Heart right ventricle (tissue), 16 donors: ENCODE measurements at places on chromosomes 4 and X.

DNA sequence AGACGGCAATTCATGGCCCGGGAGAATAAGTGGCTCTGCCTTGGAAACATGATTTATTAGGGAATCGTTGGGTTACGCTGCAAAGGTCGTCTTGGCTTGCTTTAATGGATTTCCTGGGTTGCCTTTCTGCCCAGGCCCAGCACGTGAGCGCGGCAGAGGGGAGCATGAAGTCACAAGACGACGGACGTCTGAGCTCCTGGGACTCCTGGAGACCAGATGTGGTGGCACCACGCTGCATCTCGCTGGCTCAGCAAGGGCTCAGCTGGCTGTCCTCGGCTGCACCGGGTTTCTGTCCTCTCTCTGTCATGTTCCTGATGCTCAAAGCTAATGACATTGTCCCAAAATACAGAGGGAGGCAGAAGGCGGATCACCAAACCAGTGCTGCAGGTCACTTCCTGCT lies 61.2 kb downstream of the C4orf50 start:
- H3K4me1 ChIP-seq, result peaks cover 11% of the 10 kb centered on the region
- H3K27ac ChIP-seq, result no peak overlapping the region
- peaks cover 20% of the 10 kb centered on the region for H3K27me3 ChIP-seq
- DNase-seq, result no peak

- DNase-seq, result no peak
- no peak overlapping the region for H3K27ac ChIP-seq
- H3K4me1 ChIP-seq, result peaks cover 6% of the 10 kb centered on the region
- no peak overlapping the region for H3K4me3 ChIP-seq
These were observed 94.4 kb upstream of the CLCN4 start for GRCh38 chrX:10062352-10062751.

DNA sequence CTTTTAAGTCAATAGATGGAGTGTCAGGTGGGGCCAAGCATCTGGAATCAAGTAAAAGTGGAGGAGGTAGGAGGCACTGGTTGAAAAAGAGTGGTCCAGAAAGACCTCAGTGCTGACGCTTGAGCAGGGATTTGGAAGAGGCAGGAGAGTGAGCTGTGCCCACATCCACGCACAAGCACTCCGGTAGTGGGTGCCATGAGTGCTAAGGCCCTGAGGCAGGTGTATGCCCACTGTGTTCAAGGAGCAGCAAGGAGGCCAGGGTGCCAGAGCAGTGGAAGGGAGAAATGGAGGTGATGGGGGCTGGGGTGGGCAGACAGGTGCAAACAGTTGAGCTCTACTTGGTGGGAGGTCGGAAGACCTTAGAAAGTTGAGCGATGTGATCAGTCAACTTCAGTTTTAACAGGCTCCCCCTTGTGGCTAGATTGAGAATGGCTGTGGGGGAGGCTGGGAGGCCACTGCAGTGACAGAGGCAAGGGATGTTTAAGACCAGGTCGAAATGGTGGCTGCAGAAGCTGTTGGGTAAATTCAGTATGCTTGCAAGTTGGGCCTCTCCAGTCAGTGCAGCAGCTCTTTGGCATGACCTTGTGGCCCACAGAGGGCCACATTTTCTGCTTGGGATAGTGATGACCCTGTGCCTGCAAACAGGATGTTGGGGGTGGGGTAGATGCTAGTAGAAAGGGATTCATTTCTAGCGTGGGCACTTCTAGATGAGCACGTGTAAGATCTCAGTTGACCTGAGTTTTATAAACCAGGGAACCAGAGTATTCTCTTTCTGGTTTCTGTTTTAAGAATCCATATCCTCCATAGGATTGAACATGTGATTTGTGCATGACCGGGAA lies 12.7 kb downstream of the TKTL1 start:
- H3K4me1 ChIP-seq, result no peaks in the 10 kb centered on the region
- no peak overlapping the region for H3K4me3 ChIP-seq
- H3K27ac ChIP-seq, result no peak overlapping the region
- no peaks in the 10 kb centered on the region for H3K27me3 ChIP-seq

GRCh38 chrX:96447161-96447560 lies 237.5 kb upstream of the DIAPH2 start:
- H3K27me3 ChIP-seq, result no peaks in the 10 kb centered on the region
- H3K36me3 ChIP-seq, result no peaks in the 10 kb centered on the region
- no peak for DNase-seq
- H3K4me3 ChIP-seq, result no peak overlapping the region
- H3K4me1 ChIP-seq, result no peaks in the 10 kb centered on the region

DNA sequence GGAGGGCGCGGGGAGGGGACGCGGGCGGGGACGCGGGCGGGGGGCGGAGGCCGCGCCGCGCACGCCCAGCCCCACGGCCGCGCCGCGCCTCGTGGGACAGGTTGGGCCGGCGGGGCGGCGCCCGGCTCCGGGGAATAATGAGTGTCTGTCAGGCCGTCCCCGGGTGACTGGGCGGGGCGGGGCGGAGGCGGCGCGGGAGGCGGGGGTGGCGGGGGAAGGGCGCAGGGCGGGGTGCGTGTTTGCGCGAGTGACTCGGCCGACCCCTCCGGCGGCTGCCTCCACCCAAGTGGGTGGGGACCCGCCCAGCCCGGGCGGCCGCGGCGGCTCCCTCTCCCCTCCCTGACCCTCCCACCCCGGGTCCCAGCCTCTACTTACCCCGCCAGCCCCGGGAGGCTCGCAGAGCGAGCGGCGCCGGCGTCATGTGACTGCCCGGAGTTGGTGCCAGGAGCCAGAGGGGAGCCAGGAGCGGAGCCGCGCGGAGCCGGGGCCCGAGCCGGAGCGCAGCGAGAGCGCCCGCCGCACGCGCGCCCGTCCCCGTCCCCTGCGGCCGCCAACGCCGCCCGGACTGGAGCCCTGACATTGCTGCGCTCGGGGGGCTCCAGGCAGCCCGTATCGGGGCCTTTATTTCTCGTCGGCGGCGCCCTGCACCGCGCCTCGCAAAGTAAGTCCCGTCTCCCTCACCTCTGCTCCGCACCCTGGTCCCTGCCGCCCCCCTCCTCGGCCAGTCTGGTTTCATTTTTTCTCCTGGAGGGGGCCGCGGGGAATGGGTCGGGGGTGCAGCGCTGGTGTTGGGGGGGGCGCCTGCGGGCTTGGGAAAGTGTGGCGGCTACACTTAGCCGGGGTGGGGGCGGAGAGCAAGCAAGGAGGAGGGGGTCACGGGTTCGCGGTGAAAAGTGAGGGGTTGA lies at the start of gene KLF3:
KLF3 (plus strand) TSS at position 399 of the 905 bp plus-strand sequence. CDS start 16,427 bp downstream, outside the sequence.
- peaks cover 37% of the 10 kb centered on the region for H3K4me1 ChIP-seq
- H3K36me3 ChIP-seq, result no peaks in the 10 kb centered on the region
- peak within 1 kb of the TSS; percentile 75 for H3K4me3 ChIP-seq
- DNase-seq, result peak; percentile 93
- no peaks in the 10 kb centered on the region for H3K27me3 ChIP-seq
- H3K27ac ChIP-seq, result peak within 1 kb of the TSS; percentile 100

DNA sequence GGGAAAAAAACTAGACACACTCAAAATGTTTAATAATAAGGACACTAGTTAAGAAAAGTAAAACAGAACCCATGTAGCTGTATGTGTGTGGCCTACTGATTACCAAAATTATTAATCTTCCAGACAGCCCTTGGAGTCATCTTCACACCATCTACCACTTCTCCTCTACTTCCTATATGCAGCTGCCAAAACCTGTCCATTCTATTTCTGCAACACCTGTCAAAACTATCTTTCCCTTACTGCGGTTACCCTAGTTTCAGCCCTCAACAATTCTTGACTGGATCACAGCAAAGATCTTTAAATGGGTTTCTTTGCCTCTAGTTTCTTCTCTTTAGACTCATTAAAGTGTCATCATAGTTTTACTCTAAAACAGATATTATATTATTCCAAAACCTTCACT lies 72.6 kb downstream of the GPR82 start:
- no peaks in the 10 kb centered on the region for H3K36me3 ChIP-seq
- DNase-seq, result no peak
- H3K4me1 ChIP-seq, result no peaks in the 10 kb centered on the region
- no peak overlapping the region for H3K27ac ChIP-seq
- H3K4me3 ChIP-seq, result no peak overlapping the region

DNA sequence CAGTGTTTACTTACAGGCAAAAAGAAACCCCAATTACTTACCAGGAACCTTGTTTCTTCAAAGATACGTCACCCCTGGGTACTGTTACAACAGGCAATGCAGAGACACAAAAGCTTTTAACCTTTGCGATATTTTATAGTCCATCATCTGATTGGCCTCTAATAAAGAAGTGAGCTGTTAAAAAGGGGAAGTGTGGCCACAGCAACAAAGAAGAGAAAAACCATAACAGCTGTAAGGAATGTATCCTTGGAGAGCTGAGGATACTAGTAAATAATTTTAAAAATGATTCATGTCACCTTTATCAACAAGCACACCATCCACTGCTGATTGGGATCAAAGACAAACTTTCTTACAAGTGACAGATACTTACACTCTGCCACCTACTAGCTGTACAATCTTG lies 14.1 kb downstream of the GABRA4 start:
- DNase-seq, result no peak
- no peaks in the 10 kb centered on the region for H3K27me3 ChIP-seq
- H3K4me3 ChIP-seq, result no peak overlapping the region
- no peaks in the 10 kb centered on the region for H3K36me3 ChIP-seq
- peaks cover 4% of the 10 kb centered on the region for H3K4me1 ChIP-seq

GRCh38 chr4:180314972-180315371 lies 1928.2 kb upstream of the TENM3 start:
- H3K27me3 ChIP-seq, result no peaks in the 10 kb centered on the region
- no peaks in the 10 kb centered on the region for H3K4me1 ChIP-seq
- no peaks in the 10 kb centered on the region for H3K36me3 ChIP-seq
- no peak overlapping the region for H3K27ac ChIP-seq
- no peak overlapping the region for H3K4me3 ChIP-seq
- DNase-seq, result no peak

DNA sequence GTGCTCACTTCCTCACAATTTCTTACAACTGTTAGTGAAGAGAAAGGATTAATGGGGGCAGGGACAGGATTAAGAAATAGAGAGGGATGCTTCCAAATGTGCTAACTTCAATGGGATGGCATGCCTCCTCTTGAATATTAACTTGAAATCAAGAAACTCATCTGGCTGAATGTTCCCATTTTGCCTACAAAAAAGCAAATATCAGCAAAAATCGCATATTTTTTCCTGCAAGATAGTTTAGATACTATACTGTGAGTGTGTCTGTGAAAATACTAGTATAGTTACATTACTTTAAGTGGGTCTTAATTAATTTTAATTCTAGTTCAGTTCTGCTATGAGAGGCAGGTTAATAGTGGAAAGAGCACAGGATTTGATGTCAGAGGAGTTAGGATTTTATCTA lies 4.9 kb downstream of the PAICS start:
- DNase-seq, result no peak
- no peaks in the 10 kb centered on the region for H3K4me1 ChIP-seq
- no peak overlapping the region for H3K27ac ChIP-seq
- no peak overlapping the region for H3K4me3 ChIP-seq

DNA sequence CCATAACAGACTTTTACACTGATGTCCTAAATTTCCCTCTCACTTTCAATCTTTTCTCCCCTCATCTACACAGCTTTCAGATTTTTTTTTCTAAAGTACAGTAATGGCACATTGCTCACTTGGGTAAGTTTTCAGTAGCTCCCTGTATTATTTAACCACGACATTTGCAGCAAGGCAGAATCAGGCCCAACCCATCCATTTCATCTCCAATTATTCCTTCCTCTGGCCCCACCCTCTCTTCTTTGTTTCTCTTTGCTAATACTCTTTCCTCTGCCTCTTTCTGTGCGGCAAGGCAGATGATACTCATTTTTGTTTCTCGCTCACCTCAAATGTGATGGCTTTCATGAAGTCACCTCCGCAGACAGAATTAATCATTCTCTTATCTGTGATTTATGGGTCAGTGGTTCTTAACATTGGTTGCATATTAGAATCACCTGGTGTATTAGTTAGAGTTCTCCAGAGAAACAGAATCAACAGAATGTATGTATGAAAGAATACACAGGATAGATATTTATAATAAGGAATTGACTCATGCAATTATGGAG lies 43.4 kb upstream of the GATB start:
- no peak overlapping the region for H3K4me3 ChIP-seq
- DNase-seq, result no peak
- no peaks in the 10 kb centered on the region for H3K27me3 ChIP-seq

- H3K27ac ChIP-seq, result no peak overlapping the region
- DNase-seq, result no peak
- no peaks in the 10 kb centered on the region for H3K27me3 ChIP-seq
- H3K36me3 ChIP-seq, result no peaks in the 10 kb centered on the region
- H3K4me1 ChIP-seq, result no peaks in the 10 kb centered on the region
These were observed 68.0 kb upstream of the MAP9 start for GRCh38 chr4:155444721-155445120.

- H3K4me1 ChIP-seq, result no peaks in the 10 kb centered on the region
- H3K4me3 ChIP-seq, result no peak overlapping the region
- no peaks in the 10 kb centered on the region for H3K36me3 ChIP-seq
- no peak overlapping the region for H3K27ac ChIP-seq
- H3K27me3 ChIP-seq, result no peaks in the 10 kb centered on the region
- no peak for DNase-seq
These were observed 386.1 kb downstream of the NLGN4X start for GRCh38 chrX:5842601-5843000.

- no peak for DNase-seq
- H3K36me3 ChIP-seq, result no peaks in the 10 kb centered on the region
- no peaks in the 10 kb centered on the region for H3K4me1 ChIP-seq
These were observed 27.6 kb downstream of the MAP3K15 start for GRCh38 chrX:19487520-19488200.

DNA sequence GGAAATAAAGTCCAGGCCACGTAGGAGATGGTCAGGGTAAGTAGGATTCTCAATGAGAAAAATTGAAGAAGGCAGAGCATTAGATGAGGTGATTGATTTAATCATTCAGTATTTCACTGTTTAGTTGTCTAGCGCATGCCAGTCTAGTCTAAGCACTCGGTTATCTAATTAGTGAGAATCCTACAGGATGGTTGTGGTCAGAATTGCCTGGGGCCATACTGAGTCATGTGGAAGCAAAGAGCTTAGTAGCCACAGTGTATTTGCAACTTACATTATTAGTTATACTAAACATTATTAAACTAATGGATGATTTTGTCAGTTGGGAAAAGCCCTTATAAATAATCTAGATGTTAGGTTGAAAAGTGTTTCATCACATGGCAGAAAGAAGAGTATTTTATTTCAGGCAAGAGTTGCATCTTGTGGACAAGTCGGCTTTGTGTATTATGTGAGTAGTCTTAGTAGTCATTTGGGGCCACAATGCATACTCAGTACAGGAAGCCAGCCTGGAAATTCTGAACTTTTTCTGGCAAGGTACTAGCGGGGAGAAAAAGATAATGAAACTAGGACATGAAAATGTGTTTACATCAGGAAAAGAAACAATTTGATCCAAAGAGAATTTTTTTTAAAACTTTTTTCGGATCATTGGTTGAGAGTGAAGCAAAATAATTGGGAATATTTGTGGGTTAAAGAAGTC lies 31.9 kb downstream of the CPEB2 start:
- H3K4me3 ChIP-seq, result no peak overlapping the region
- peak overlapping the region; percentile 57 for H3K27ac ChIP-seq
- no peaks in the 10 kb centered on the region for H3K36me3 ChIP-seq
- peaks cover 64% of the 10 kb centered on the region for H3K4me1 ChIP-seq
- no peaks in the 10 kb centered on the region for H3K27me3 ChIP-seq

DNA sequence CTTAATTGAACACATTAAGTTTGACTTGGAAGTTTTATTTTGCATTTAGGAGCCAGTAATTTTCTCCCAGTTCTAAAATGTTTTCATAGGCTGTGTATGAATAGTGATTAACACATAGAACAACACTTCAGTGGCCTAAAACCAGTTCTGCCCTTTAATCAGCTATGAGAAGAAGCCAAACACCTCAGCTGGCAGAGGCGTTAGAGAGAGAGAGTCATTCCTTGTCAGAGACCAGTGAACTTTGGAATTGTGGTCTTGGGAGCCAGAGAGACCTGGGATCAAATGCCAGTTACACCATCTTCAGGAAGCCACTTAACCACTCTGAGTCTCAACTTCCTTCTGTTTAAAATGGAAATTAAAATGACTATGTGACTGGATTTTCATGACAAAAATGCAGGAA lies 39.3 kb upstream of the PRPS2 start:
- H3K4me1 ChIP-seq, result no peaks in the 10 kb centered on the region
- H3K27me3 ChIP-seq, result no peaks in the 10 kb centered on the region
- H3K4me3 ChIP-seq, result no peak overlapping the region
- no peaks in the 10 kb centered on the region for H3K36me3 ChIP-seq
- no peak for DNase-seq
